ENCODE measurements at places on chromosomes 3 and 15. TPM values are rescaled to one million over a fixed set of nuclear protein-coding genes. Genes with fewer than 3 reads are reported as not detected.

DNA sequence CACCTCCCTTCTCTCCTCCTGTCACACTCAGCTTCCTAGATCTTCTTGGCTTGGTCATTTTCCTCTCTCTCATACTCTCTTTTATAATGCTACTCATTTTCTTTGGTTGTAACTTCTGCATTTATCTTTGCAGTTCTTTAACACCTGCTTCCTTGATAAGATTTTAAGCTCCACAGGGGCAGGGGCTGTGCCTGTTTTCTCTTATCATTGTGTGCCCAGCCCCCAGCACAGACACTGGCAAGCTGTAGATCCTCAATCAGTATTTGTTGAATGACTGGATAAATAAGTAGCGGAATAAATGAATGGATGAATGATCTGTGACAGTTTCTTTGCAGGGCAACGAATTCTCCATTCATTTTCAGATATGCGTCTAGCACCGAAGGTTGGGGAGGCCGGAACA is 64.3 kb upstream of the MEX3B start:
- peaks cover 2% of the 10 kb centered on the region for H3K4me1 ChIP-seq
- H3K27ac ChIP-seq: no peak overlapping the region
- no peak overlapping the region for H3K4me3 ChIP-seq

GRCh38 chr3:79872483-79872882 is 104.7 kb upstream of the ROBO1 start:
- no peaks in the 10 kb centered on the region for H3K27me3 ChIP-seq
- DNase-seq: no peak
- H3K27ac ChIP-seq: no peak overlapping the region
- no peaks in the 10 kb centered on the region for H3K36me3 ChIP-seq
- peaks cover 8% of the 10 kb centered on the region for H3K4me1 ChIP-seq

DNA sequence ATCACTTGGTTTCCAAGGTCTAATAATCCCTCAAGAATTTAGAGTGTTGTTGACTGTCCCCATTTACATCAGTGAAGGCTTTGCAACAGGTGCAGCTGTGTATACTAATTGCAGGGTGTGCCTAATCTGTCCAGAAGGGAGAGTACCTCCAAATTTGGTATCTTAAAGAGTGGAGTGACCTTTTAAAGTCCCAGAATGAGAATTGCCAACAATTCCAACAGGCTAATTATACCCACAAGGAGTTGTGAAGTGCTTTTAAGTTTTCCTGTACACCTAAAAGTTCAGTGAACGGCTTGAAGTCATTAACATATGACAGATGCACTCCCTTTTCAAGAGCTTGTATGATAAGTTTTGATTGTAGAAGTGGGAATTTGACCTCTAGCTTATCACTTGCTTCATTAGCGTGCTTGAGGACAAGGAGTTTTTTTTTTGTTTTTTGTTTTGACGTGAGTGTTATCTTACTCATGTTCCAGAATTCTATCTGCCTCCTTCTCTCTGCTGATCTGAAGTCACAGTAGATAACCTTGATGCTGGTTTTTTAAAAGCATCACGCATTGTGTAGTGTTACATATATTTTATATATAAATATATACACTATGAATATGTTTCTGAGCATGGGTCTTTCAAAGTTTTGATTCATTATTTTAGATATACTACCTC is 26.3 kb downstream of the CDIN1 start:
- H3K27ac ChIP-seq: no peak overlapping the region
- no peaks in the 10 kb centered on the region for H3K27me3 ChIP-seq
- DNase-seq: no peak

DNA sequence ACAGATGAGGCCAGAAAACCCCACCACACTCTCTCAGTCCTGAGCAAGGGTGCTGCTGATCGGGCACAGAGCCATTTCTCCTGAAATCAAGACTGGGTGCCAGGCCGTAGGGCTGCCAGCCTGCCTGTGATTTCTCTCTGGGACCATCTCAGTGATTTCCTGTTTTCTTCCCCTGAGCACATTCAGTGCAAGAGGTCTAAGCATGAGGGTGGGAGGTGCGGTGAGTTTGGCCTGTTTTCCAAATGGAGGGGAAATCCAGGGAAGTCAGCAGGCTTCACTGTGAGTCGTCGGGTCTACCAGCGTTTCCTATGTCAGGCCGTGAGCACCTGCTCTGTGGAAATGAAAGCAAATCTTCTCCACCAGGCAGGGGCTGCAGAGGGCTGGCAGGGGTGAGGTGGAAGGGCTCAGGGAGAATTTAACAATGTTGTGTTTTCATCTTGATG is 82.3 kb downstream of the ST6GAL1 start:
- no peaks in the 10 kb centered on the region for H3K27me3 ChIP-seq
- no peak overlapping the region for H3K4me3 ChIP-seq
- DNase-seq: no peak
- peaks cover 18% of the 10 kb centered on the region for H3K4me1 ChIP-seq
- H3K36me3 ChIP-seq: peaks cover 28% of the 10 kb centered on the region

GRCh38 chr3:169147238-169148008 is 516.1 kb downstream of the MECOM start:
- peak overlapping the region; percentile 28 for H3K27ac ChIP-seq
- H3K36me3 ChIP-seq: no peaks in the 10 kb centered on the region
- H3K4me3 ChIP-seq: peak overlapping the region; percentile 84
- peaks cover 50% of the 10 kb centered on the region for H3K4me1 ChIP-seq
- peak; percentile 77 for DNase-seq

- no peaks in the 10 kb centered on the region for H3K4me1 ChIP-seq
- DNase-seq: no peak
- H3K27me3 ChIP-seq: no peaks in the 10 kb centered on the region
- no peak overlapping the region for H3K4me3 ChIP-seq
- H3K36me3 ChIP-seq: peaks cover 70% of the 10 kb centered on the region
These were observed 61.0 kb downstream of the TOP2B start for GRCh38 chr3:25603703-25604102.

Gene CDC25A
- total RNA-seq: 54.7 TPM

Gene UBAP1L
- 2.0 TPM for total RNA-seq
